ENCODE measurements at places on chromosomes 12 and 14.
A peak's percentile ranks its signal among the peaks of the same experiment; 100 is the strongest.

GRCh38 chr14:103727313-103727980 is 11.8 kb downstream of the ZFYVE21 start:
- DNase-seq = no peak

GRCh38 chr12:49674318-49674981 is 32.8 kb downstream of the FMNL3 start:
- DNase-seq = no peak

DNA sequence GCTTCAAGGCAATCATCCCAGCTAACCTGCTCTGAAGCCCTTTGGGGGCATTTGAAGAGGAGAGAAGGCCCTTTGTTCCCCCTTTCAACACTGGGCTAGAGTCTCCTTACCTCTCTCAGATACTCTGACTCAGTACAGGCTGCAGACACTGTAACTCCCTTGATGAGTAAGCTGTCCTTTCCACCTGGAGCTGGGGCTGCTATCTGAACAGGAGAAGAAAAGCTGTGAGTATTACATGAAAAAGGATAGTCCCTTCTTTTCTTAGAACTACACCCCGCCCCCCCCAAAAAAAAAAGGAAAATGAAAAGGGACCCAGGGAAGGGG is 186.6 kb upstream of the PLEKHG7 start:
- no peak for DNase-seq

GRCh38 chr12:13257356-13257875 is 60.9 kb downstream of the EMP1 start:
- DNase-seq = no peak

DNA sequence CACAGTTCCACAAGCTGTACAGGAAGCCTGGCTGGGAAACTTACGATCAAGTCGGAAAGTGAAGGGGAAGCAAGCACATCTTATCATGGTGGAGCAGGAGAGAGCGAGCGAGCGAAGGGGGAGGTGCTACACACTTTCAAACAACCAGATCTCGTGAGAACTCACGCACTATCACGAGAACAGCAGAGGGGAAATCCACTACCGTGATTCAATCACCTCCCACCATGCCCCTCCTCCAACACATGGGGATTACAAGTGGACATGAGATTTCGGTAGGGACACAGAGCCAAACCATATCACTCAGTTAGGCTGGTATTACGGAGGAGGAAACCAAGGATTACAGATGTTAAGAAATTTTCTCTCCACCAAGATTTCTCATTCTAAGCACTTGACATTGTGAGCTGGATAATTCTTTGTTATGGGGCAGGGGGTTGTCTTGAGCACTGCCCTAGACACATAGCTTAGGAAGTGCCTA is 262.0 kb upstream of the G2E3 start:
- no peak for DNase-seq

DNA sequence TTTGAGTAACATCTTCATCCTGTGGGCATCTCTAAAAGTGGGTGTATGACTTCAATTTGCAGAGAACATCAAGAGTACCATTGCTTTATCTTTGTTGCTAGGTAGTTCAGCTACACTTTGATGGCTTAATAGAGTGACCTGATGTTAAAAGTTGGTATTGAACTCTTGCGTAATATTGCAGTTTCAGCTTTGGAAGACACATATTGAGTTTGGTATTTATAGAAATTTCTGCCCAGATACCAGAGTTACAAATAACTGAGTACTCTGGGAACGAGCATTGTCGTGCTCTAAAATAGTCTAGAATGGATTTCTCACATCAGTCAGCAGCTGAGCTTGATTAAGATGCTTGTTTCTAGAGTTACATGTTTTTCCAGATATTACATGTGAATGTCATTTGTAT is 24.8 kb upstream of the AKAP5 start:
- no peak for DNase-seq

GRCh38 chr14:101184572-101184971 is 281.1 kb upstream of the RTL1 start:
- DNase-seq = no peak

GRCh38 chr12:49705479-49706134 is 1.6 kb downstream of the FMNL3 start:
- DNase-seq = peak; percentile 86

GRCh38 chr12:130925666-130926015 is 28.1 kb upstream of the ADGRD1 start:
- DNase-seq = no peak

GRCh38 chr14:78022059-78022458 is 148.1 kb upstream of the NRXN3 start:
- peak; percentile 95 for DNase-seq

DNA sequence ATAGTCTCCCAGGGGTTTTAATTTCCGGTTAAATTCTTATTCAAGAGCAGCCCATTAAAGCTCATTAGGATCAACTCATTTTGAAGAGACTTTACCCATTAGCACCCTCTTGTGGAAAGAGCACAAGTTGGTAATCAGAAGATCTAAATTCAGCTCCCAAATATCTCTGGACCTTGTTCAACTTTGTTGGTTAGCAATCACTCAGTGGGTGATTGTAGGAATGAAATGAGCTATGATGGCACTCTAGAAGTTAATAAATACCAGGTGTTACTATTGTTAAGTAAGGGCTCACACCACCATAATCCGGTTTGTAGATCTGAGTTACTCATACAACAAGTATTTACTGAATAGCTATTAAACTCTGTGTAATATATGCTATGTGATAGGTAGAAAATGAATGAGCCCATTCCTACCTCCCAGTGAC is 42.9 kb downstream of the TRIP11 start:
- no peak for DNase-seq

DNA sequence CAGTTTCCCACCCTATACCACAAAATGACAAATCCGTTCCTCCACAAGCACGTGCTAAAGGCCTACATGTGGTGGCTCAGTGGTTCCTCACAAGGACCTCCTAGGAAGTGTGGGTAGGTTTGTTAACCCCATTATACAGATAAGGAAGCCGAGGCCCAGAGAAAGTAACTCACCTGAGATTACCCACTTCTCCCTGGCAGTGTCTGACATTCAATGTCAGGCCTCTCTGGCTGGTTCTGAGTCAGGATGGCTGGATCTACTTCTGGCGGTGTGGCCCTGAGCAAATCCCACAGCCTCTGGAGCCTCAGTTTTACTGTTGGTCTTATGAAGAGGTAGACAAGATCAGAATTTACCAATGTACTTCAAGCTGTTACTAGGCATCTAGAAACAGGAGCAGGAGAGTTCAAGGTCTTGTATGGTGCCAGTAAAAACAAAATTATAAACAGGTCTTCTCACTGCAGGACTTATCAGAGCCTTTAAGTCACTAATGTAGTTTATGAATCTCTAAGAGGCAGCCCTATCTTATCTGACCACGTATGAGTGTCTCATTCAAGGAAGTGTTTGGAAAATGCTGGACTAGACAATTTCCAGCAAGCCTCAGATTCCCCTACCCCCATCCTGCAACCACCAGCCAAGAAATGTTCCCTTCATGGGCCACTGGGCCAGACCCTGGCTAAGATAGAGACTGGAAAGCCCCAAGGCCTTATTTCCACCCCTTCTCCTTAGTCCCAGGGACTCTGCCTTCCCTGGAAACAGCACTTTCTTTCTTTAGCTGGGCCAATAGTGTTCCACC is 4.2 kb downstream of the HSPB8 start:
- no peak for DNase-seq

GRCh38 chr12:3559601-3560294 is 68.7 kb downstream of the PRMT8 start:
- peak; percentile 49 for DNase-seq

- DNase-seq = no peak
Measured at GRCh38 chr12:65194949-65195348, 25.6 kb downstream of the LEMD3 start.

DNA sequence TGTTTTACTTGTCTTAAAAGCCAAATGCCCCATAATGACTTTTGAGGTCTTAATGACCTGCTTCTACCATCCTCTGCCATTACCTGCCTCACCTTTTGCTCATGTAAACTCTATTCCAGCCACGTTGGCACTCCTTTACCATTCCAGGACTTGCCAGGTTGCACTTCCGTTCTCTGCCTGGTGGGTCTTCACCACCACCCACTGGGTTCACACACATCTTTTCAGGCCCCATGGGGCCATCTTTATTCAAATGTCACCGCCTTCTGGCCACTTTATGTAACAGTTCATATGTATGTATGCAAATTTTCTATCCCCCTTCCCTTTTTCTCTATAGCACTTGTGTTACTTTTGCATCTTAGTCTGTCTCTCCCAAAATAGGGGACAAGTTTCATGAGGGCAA is 57.7 kb downstream of the ATP2A2 start:
- DNase-seq = peak; percentile 70

- DNase-seq = no peak
Measured at GRCh38 chr12:55722948-55723347, 2.8 kb downstream of the RDH5 start.

GRCh38 chr14:33726685-33727084 is 224.2 kb downstream of the EGLN3 start:
- no peak for DNase-seq

DNA sequence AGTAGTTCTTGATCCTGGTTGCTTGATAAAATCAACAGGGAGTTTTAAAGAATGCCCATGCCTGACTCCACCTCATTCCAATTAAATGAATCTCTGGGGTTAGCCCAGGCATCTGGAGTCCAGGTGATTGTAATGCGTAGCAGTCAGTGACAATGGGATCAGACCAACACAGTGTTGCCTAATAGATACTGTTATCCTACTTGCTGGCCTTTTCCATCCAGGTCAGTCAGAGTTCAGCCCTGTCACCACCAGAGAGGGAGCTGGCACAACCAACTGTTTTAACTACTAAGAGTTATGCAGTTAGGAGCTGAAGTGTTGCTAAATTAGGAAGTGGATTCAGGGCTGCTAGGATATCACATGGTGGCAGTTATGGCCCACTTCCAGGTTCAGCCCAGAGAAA is 107.1 kb downstream of the GPR135 start:
- peak; percentile 66 for DNase-seq

DNA sequence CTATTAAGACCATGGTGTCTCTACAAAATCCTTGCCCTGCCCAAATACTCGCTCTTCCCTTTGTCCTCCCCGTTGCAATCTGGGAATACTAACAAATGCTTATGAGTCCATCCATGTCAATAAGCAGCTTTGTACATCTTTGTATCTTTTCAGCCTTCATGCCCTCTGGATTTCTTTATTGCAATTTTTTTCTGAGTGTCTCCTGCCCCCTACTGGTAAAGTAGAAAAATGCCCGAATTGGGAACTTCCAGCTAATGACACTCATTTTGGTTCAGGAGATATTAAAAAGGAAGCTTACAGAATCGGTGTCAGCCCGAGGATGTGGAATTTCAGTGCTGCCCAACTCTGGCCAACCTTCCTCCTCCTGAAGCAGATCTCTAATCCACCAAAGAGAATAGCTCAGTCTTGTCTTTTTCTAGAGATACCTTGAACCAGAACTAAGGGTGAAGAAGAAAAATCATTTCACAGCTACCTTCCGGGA is 46.0 kb downstream of the SH2B3 start:
- DNase-seq = peak; percentile 44

- no peak for DNase-seq
Measured at GRCh38 chr12:32413412-32413811, 14.1 kb downstream of the FGD4 start.

DNA sequence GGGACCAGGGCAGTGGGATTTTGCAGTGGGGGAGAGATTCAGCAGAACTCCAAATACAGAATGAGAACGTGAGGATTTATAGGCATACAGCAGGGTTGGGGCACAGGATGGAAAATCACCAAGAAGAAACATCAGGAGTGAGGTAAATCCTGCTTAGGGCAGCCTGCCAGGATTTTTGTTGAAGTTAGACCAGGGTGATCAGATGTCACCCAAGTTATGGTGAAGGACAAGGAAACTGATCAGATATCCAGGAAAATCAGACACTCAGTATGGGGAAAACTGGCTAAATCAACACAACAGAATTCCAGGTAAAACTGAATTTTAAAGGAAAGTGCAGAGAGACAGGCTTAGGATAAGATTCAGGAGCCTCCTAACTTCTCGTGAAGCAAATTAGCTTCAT is 682.4 kb downstream of the TMEM121 start:
- DNase-seq = no peak

DNA sequence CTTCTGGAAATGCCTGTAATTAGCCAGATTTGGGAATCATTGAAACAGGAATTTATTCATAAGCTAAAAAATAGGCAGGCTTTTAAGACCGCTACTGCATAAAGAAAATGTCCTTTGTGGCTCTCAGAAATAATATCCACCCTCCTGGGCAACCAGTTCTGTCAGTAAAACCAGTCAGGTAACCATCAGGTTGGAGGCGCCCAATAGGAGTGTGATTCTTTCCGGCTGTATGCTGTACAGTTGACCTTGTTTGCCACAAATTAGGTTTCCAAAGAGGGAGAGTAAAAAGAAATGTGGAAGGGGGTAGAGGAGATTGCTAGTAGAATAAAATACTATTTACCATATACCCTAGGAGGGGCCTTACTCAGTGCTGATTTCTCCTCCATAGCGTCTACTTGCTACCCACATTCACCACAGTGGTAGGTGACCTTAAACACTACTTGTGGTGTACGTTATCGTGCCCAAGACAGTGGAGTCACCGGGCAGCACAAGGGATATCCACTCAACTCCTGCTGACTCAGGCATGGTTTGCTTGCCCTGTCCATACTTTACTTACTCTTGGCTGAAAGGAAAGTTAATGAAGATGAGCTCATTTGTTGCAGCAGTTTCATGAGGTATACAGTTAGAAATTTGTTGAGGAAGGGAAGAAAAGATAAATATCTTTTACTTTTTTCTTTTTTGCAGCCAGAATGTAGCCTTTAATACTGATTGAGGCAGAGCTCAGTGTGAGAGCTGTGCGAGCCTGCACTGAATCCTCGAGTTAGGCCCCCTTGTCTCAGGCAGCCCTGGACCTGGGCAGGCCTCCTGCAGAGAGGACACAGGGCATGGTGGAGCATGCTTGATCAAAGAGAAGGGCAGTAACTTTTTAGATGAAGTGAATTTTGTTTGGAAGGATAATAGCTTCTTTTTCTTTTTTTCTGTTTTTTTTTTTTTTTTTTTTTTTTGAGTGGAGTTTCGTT is 76.7 kb downstream of the DIP2B start:
- no peak for DNase-seq

DNA sequence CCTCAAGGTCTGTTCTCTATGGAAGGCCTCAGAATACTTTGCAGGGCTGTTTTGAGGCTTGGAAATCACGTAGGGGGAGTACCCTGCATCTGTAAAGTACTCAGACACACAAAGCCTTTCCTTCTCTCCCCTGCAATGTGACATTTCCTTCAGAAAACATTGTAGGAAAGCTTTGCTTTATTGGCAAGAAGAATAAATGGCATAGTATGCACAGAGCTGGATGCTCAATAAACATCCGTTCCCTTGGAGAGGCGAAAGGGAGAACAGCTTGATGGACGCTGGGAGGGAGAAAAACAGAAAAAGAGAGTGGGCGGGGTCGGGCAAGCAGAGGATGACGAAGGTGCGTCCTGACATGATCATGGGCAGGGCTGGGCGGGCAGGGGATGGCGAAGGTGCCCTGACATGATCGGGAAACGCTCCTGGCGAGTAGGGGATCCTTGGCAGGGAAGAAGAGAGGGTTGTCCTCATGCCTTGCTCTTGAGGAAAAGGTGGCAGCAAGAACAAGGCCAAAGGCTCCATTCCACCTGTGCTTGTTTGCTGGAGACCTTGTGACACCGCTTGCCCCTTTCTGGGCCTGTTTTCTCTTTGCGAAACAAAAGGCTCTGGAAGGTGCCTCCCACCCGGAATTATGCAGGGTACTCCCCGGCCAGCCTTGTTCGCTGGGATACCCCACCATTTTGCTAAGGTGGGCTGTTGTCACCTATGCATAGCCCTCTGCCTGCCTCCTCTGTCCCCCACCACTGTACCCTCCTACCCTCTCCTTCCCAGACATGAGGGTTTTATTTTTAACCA is 21.1 kb downstream of the IRF2BPL start:
- DNase-seq = no peak

All from endodermal cell (in vitro differentiated cells).